ENCODE measurements at places on chromosomes 7 and 10. TPM values are rescaled to one million over a fixed set of nuclear protein-coding genes. Genes with fewer than 3 reads are reported as not detected.

The PNLIPRP3 gene
- total RNA-seq, result not detected

The MYH16 gene
- not detected for total RNA-seq

The NUTM2E gene
- not detected for total RNA-seq

The DDC gene
- total RNA-seq, result 1.5 TPM

The LLCFC1 gene
- not detected for total RNA-seq

The ACHE gene
- total RNA-seq, result 32.7 TPM

- H3K27ac ChIP-seq, result no peak overlapping the region
- no peaks in the 10 kb centered on the region for H3K27me3 ChIP-seq
- DNase-seq, result no peak
- no peak overlapping the region for H3K4me3 ChIP-seq
- no peaks in the 10 kb centered on the region for H3K36me3 ChIP-seq
Measured at GRCh38 chr10:117950408-117950807, 96.3 kb downstream of the RAB11FIP2 start.

DNA sequence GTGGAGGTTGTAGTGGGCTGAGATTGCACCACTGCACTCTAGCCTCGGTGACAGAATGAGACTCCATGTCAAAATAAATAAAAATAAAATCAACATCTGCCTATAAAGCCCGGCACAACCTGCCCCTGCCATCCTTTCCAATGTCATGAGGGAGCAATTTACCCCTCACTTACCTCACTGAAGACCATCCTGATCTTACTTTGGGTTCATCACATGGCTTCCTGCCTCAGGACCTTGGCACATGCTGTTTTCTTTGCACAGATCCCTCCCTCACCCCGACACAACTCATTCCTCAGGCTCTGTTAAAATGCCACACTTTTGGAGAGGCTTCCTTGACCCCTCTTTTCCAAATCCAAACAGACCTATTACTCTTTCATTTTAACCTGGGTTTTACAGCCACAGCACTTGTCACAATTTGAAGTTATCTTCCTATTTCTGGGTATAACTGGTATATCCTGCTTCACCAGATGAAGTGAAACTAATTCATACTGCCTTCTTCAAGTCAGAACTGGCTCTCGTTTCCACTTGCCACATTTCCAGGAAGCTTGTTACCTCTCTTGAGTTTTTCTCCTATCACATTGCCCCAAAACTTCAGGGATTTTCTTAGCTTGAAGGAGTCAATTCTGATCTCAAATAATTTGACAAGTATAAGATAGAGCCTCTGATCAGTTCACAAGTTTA, 69.3 kb upstream of the PARD3 start:
- no peaks in the 10 kb centered on the region for H3K27me3 ChIP-seq
- no peak for DNase-seq
- no peaks in the 10 kb centered on the region for H3K36me3 ChIP-seq
- H3K4me3 ChIP-seq, result no peak overlapping the region

DNA sequence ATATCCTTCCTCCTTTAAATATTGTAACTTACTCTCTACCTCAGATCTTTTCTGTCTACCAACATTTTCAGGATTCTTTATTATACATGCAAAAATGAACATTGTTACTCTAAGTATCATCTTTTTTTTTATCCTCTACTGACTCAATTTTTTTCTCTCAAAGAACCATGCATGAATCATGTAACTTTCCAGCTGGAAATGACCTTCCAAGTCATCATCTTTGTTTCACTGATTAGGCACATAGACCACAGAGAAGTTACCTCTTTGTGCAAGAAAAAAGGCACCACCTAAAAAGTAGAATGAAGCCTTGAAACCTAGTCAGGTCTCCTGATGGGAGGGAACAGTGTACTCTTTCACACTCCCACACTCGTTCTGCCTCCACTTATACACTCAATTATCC, 234.9 kb downstream of the HGF start:
- no peak overlapping the region for H3K27ac ChIP-seq
- no peaks in the 10 kb centered on the region for H3K4me1 ChIP-seq
- no peaks in the 10 kb centered on the region for H3K27me3 ChIP-seq
- no peak overlapping the region for H3K4me3 ChIP-seq
- DNase-seq, result no peak

DNA sequence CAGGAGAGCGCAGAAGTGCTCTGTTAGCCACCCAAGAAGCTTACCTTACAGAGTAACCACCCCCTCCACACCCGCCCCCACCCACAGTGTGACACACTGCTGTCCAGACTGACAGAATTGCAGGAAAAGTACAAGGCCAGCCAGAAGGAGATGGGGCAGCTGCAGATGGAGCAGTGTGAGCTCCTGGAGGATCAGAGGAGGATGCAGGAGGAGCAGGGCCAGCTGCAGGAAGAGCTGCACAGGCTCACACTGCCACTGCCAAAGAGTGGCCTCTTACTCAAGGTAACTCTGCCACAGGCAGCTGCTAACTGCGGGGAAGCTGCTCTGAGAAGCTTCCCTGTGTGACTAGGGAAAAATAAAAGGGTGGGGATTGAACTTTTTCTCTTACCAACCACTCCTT, 17.6 kb downstream of the CCDC136 start:
- no peaks in the 10 kb centered on the region for H3K27me3 ChIP-seq
- H3K27ac ChIP-seq, result no peak overlapping the region
- no peak overlapping the region for H3K4me3 ChIP-seq
- peaks cover 18% of the 10 kb centered on the region for H3K36me3 ChIP-seq
- H3K4me1 ChIP-seq, result peaks cover 25% of the 10 kb centered on the region

DNA sequence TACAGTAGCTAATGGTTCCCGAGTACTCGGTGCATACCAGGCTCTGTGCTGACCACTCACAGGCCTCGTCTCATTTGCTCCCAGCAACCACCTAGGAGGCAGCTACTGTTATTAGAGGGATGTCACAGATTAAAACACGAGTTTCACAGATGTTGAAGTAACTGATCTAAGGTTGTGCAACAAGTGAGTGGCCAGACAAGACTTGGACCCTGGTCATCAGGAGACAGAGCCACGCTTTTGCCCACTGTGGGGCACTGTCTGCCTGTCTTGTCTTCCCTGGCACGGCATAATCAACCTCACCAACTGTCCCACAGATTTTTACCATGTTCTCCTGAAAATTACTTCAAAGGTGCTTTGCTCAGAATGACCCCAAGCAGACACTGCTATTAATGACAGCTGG, 111.6 kb upstream of the HABP2 start:
- no peaks in the 10 kb centered on the region for H3K27me3 ChIP-seq
- H3K36me3 ChIP-seq, result no peaks in the 10 kb centered on the region
- no peaks in the 10 kb centered on the region for H3K4me1 ChIP-seq
- no peak overlapping the region for H3K27ac ChIP-seq
- H3K4me3 ChIP-seq, result no peak overlapping the region
- DNase-seq, result no peak

- H3K4me3 ChIP-seq, result no peak overlapping the region
- no peaks in the 10 kb centered on the region for H3K27me3 ChIP-seq
- peak; percentile 49 for DNase-seq
- H3K36me3 ChIP-seq, result no peaks in the 10 kb centered on the region
- H3K4me1 ChIP-seq, result no peaks in the 10 kb centered on the region
- H3K27ac ChIP-seq, result no peak overlapping the region
Measured at GRCh38 chr7:74068378-74069085, 15.1 kb upstream of the LIMK1 start.

DNA sequence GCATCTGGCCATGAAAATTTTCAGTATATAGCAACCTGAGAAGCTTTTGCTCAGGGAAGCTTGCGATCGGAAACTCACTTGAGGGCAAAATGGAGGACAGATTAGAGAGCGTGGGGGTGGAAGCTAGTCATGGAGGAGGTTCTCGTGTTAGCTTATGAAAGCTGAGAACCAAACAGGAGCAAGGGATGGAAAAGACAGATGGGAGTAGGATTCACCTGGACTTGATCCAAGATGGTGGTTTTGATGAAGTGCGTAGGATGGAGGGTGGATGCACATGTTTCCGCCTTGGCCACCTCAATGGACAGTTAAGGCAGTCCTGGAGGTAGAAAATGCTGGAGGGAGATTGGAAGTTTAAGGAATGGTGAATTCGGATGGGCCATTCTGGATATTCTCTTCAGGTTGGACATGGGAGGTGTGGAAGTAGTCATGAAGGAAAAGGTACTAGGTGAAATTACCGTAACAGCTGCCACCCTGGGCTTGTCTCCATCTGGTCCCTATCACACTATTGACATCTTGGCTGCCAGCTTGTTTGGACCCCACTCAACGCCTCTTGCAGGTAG, 6.3 kb upstream of the C10orf95 start:
- H3K36me3 ChIP-seq, result no peaks in the 10 kb centered on the region
- no peaks in the 10 kb centered on the region for H3K27me3 ChIP-seq
- DNase-seq, result no peak
- no peak overlapping the region for H3K4me3 ChIP-seq

- H3K27me3 ChIP-seq, result no peaks in the 10 kb centered on the region
- H3K4me1 ChIP-seq, result no peaks in the 10 kb centered on the region
- DNase-seq, result no peak
- H3K36me3 ChIP-seq, result no peaks in the 10 kb centered on the region
Measured at GRCh38 chr10:97779492-97779891, 7.7 kb upstream of the SFRP5 start.

GRCh38 chr10:125521721-125522680, 161.0 kb downstream of the TEX36 start:
- H3K27ac ChIP-seq, result no peak overlapping the region
- H3K36me3 ChIP-seq, result no peaks in the 10 kb centered on the region
- H3K4me1 ChIP-seq, result no peaks in the 10 kb centered on the region
- DNase-seq, result no peak

DNA sequence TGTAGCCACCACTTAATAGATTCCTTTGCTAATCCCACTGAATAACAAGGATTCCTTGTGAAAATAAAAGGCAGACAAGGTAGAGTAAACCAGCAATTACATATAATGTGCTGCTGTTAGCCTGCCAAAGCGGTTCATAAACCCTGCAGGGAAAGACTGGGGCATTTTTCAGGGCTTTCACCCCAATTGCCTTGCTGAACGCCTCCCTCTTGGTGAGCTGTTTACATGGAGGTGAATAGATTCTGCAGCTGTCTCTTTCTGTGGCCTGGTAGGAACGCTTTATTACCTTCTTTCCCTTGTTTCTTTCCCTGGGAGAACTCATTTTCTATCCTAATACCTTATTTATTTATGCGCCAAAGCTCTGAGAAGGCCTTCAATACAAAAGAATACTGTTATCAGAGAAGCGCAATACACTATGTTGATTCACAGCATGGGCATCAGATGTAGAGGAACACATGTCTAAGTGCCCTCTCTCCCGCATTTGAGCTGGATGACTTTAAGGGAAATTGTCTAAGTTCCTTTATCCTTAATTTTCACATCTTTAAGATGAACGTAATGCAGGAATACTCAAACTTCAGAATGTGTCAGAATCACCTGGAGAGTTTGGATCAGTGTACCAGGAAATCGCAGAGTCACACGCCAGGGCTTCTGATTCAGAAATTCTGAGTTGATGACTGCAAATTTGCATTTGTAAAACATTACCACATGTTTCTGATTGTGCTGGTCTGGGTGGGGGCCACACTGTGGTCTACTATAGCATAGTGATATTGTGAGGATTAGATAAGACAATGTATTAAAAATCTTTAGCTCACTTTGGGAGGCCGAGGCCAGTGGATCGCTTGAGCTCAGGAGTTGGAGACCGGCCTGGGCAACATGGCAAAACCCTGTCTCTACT, 1203.8 kb downstream of the SORCS3 start:
- H3K4me1 ChIP-seq, result no peaks in the 10 kb centered on the region
- no peak for DNase-seq
- no peaks in the 10 kb centered on the region for H3K27me3 ChIP-seq

GRCh38 chr7:5681423-5681822, 100.0 kb downstream of the RNF216 start:
- no peaks in the 10 kb centered on the region for H3K36me3 ChIP-seq
- no peak for DNase-seq
- H3K4me3 ChIP-seq, result no peak overlapping the region
- H3K27me3 ChIP-seq, result no peaks in the 10 kb centered on the region
- H3K4me1 ChIP-seq, result peaks cover 34% of the 10 kb centered on the region

DNA sequence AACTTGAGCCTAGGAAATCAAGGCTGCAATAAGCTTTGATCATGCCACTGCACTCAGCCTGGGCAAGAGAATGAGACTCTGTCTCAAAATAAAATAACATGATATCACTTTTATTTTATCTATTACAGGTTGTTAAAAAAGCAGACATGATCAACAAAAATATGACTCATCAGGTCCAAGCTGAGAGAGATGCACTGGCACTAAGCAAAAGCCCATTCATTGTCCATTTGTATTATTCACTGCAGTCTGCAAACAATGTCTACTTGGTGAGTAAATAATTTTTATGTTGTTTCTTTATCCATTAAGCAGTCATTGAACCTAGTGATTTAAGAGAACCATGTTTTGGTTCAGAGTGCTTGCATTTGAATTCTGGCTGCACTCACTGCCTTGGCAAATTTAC, 3.3 kb downstream of the MASTL start:
- H3K36me3 ChIP-seq, result no peaks in the 10 kb centered on the region
- no peaks in the 10 kb centered on the region for H3K4me1 ChIP-seq
- no peak for DNase-seq
- H3K27ac ChIP-seq, result no peak overlapping the region

DNA sequence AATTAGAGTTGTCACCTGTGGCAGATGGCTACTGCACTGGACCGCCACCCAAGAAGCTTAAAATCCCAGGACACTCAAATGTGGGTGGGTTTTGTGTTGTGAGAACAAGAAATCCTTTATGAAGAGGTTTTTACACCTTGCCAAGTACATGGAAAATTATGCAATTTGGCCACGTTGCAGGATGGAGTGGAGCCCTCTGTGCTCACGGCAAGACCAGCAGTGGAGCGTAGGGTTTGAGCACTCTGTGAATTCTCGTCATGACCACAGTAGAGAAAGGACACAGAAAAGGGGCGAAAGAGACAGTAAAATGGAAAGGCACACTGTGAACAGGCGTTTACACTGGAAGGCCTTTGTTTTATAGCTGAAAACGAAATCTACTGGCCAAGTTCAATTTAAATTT, 222.6 kb downstream of the ADARB2 start:
- no peak overlapping the region for H3K4me3 ChIP-seq
- no peaks in the 10 kb centered on the region for H3K36me3 ChIP-seq
- H3K27ac ChIP-seq, result no peak overlapping the region
- DNase-seq, result no peak
- no peaks in the 10 kb centered on the region for H3K27me3 ChIP-seq
- no peaks in the 10 kb centered on the region for H3K4me1 ChIP-seq

GRCh38 chr7:46478046-46478445, 557.0 kb upstream of the IGFBP3 start:
- no peak overlapping the region for H3K4me3 ChIP-seq
- no peaks in the 10 kb centered on the region for H3K36me3 ChIP-seq
- H3K27me3 ChIP-seq, result no peaks in the 10 kb centered on the region
- no peak for DNase-seq
- no peaks in the 10 kb centered on the region for H3K4me1 ChIP-seq

GRCh38 chr7:103487419-103487818, 41.4 kb upstream of the SLC26A5 start:
- H3K36me3 ChIP-seq, result no peaks in the 10 kb centered on the region
- no peak overlapping the region for H3K4me3 ChIP-seq
- no peak for DNase-seq
- no peaks in the 10 kb centered on the region for H3K27me3 ChIP-seq
- H3K27ac ChIP-seq, result no peak overlapping the region
- H3K4me1 ChIP-seq, result no peaks in the 10 kb centered on the region
